ENCODE measurements at places on chromosomes 5 and 9.

DNA sequence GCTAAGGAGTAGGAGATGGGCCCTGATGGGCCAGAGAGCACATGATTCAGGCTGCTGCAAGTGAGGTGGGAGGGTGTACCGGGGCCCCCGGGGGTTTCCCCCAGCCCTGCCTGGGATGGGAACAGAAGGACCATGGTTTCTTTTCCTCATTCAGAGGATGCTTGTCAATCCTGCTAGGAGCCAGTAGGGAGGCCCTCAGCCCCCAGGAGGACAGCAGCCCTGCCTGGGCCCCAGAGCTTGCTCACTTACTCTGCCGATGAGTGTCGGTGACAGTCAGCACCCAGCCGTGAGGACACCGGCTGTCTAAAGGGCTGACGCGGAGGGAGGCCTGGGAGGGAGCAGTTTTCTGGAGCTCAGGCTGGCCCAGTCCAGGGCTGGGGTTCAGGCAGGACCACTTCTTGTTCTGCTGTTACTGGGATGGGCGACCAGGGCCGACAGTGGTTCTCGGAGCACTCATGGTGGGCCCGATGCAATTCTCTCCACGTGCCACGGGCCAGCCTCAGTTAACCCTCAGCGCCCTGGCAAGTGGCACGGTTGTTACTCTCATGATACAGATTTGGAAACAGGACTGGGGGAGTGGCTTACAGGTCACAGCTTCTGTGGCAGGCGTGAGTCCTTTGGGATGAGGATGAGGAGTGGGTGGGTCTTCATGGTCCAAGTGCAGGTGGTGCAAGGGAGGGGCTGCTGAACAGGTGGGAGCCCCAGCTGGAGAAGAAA is 1.8 kb downstream of the ARRDC1 start:
- no peak for DNase-seq

DNA sequence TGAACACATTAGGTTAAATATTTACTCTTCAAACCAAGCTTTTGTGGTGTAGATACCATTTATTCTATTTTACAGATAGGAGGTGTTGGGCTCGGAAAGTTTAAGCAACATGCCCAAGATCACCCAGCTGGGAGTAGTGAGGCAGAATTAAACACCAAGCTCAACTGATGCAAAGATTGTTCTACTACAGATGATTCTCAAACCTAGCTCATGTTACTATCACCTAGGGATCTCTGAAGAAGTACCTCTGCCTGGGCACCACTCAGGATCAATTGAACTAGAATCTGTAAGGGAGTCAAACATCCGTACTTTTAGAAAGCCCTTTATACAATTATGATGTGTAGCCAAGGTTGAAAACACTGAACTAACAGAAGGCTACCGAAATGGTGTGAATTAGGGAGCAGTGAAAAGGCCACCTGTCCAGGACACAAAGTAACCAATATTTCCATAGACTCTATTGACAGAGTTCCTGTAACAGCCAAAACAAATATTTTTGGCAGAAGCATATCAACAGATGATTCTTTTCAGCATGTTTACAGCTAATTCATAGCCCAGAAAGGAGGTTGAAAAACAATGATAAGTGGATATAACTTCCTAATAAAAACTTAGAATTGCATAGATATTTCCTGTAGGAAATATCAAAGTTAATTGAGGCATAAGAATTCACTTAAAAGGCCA is 158.5 kb upstream of the PTGER4 start:
- no peak for DNase-seq

DNA sequence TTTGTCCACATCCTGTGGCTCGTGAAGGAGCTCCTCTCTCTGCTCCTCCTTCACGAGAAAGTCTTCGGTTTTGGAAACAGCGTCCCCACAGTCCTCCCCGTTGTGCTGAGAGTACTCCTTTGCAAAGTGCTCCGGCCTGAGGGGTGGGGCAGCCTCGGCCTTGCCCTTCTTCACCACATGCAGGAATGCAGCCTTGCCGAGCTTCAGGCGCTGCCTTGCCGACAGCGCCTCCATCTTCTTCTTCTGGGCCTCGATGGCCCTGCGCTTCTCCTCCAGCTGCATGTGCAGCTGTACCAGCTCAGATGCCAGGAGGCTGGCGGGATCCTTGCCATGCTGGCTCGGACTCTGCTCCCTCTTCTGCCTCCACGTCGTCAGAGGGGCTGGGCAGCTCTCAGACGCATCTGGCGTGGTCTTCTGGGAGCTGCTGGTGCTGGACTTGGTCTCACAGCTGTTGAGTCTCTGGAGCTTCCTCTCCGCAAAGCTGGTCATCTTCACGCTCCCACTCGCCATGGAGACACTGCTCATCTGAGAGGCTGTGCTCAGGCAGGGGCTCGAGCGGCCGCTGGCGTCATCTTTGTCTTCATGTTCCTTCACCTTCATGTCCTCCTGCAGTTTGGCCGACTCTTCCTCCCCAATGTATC is 85.5 kb downstream of the CAMSAP1 start:
- DNase-seq, result no peak

DNA sequence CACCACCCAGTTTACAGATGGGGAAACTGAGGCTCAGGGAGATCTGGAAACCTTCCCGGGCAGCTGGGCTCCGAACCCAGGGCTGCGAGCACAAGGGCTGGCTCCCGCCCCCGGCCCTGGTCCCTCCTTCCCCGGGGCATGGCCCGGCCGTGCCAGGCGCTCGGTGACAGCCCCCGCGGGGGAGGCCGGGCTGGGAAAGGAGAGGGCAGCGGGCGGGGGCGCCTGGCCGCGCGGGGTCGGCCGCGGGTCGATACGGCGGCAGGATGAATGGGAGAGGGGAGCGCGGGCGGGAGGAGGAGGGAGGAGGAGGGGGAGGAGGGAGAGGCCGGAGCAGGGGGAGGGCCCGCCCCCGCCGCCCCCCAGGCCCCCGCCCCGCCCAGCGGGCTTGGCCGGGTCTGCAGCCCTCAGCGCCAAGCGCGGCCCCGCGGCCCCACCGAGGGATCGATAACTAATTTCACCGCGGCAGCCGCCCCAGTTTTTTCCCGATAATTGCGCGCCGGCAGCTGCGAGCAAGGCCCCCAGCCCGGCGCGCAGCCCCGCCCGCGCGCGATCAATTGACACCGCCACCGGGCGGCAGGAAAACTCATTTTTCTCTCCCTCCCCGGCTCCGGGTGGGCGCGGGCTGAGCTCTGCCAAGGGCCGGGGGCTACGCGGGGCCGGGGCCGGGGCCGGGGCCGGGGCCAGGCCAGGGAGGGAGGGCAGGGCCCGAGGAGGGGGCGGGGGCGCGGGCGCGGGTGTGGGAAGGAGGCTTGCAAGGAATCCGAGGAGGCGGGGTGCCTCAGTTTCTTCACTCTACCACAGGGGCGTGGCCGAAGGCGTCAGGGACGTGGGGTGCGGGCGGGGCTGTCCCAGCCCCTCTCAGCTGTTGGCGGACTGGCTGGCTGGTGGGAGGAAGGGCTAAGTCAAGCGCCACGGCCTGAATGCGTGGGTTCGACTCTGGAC is 52.1 kb downstream of the C9orf50 start:
- no peak for DNase-seq

- no peak for DNase-seq
Measured at GRCh38 chr5:75054134-75054930, 2.0 kb upstream of the GCNT4 start.

- DNase-seq, result no peak
Measured at GRCh38 chr5:42858687-42859086, 47.0 kb upstream of the SELENOP start.

Measured in HT1080 (cell line).